Natural killer cell (primary cell): ENCODE measurements at places on chromosomes 7 and 10. TPM values are rescaled to one million over a fixed set of nuclear protein-coding genes. Genes with fewer than 3 reads are reported as not detected.

Gene GNGT1
- total RNA-seq, result not detected

Gene SP4
- total RNA-seq, result 49.6 TPM

DNA sequence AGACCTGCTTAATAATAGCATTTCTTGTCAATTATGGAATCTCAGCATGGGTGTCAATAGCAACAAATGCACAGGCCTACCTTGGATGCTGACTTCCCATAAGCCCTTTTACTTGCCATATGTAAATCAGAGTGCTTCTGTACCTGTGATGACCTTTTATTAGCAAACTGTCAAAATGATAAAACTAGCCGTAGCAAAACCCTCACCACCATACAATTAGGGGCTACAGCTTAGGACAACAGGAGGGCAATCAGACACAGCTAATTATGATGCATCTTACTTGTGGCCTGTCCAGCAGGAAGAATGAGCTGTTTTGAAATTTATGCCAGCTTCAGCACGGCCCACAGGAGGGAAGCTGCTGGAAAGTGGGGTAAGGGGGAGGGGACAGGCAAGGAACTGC is 201.6 kb downstream of the TAX1BP1 start:
- H3K4me1 ChIP-seq, result no peaks in the 10 kb centered on the region
- H3K27ac ChIP-seq, result no peak overlapping the region
- H3K27me3 ChIP-seq, result no peaks in the 10 kb centered on the region
- H3K36me3 ChIP-seq, result peaks cover 2% of the 10 kb centered on the region

GRCh38 chr10:2791774-2792443 is 275.4 kb upstream of the PFKP start:
- H3K27ac ChIP-seq, result no peak overlapping the region
- no peak overlapping the region for H3K4me3 ChIP-seq
- no peaks in the 10 kb centered on the region for H3K36me3 ChIP-seq
- DNase-seq, result no peak

DNA sequence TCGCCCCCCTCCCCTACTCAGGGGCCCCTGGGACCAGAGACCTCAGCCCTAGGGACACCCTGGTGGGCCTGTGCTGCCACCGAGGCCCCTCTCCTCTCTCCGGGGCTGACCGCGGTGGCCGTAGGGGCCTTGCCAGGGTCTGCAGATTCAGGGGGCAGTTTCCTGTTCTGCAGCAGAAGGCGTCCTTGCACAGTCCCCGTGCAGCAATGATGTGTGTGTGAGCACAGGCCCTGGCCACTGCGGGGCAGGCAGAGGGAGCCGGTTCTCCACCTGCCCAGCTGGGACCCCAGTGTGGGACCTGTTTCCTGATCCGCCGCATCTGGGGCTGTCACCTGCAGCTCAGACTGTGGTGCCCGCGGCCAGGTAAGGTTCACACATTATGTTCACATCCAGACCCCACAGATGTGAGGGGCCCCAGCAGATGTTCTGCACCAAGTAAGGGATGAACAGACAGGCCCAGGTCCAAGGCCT is 60.7 kb upstream of the DNAJB6 start:
- H3K27me3 ChIP-seq, result peaks cover 3% of the 10 kb centered on the region
- peaks cover 55% of the 10 kb centered on the region for H3K4me1 ChIP-seq
- H3K36me3 ChIP-seq, result no peaks in the 10 kb centered on the region
- peak overlapping the region; percentile 26 for H3K27ac ChIP-seq
- DNase-seq, result no peak

DNA sequence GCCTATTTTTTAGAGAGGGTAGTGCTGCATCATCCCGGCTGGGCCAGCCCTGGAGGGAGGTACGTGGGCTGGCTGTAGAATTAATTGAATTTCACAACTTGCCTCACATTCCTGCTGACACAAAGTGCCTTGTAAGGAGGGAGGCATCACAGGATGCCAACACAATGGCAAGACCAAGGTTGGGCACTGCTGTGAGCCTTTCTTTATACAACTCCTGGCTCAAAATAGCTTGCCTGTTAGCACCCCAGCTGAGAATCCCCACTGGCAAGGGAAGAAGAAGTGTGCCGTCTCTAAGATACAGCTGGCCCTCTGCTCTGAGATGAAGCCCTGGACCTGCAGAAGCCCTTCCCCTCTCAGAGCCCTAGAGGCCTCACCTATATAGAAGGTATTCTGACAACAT is 873.9 kb downstream of the GRID1 start:
- H3K27me3 ChIP-seq, result no peaks in the 10 kb centered on the region
- no peak for DNase-seq
- no peaks in the 10 kb centered on the region for H3K36me3 ChIP-seq
